Tibial artery (tissue), 4 donors: ENCODE measurements at places on chromosomes 7 and 10.

DNA sequence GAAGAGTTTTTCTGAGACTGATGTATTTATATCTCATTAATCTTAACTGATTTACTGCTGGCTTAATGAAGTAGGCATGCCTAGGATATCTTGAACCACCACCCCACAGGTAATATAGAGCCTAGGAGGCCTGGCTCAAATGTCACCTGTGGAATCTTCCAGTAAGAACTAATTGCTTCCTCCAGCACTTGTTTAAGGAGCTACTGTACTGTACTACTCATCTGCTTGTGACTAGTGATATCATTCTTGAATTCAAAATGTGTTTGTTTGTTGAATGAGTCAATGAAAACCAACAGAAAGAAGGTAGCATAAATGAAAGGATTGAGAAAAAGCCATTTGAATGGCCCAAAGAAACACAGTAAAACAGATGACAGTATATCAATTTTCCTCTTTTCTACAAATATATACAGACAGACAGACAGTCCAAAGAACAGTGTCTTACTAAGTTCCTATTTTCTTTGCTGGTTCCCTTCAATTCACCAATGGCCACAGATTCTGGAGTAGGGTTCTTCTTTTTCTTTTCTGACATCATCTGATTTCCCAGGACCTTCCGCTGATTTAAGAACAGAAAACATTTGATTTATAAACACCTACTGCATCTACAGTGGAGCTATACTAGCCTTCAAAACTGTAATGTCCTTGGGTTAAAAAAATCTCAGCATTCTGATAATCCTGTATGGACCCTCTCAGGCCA, 43.7 kb upstream of the SLIT1 start:
- no peak for DNase-seq

- peak; percentile 71 for DNase-seq
These were observed 29.8 kb downstream of the ADAP1 start for GRCh38 chr7:924541-925231.

GRCh38 chr10:79056361-79056735, 12.4 kb upstream of the ZMIZ1 start:
- DNase-seq = peak; percentile 47

DNA sequence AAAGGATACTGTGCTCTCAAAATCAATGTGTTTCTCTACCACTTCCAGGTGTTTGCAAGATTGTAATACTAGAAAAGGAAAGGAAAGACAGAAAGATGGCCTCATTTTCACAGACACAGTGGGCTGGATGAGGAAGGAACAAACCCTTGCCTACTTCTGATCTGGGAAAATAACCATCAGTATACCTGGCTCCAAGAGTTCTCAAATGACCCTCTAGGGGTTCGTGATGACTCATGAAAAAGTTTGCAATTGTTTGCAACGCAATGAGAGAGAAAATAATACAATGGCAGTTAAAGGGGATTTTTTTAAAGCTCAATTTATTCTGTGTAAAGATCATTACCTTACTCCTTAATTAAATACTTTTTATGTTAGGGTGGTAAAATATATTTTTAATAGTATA, 197.6 kb upstream of the INHBA start:
- DNase-seq = no peak

- DNase-seq = no peak
These were observed 308.1 kb downstream of the WDR37 start for GRCh38 chr10:1364151-1364910.

- no peak for DNase-seq
These were observed 5.3 kb downstream of the CLDN15 start for GRCh38 chr7:101232141-101232850.

GRCh38 chr10:59362144-59362958, at the start of gene FAM13C:
Gene FAM13C, minus strand, starts transcription at chr10:59362549. Its CDS starts 89 bp downstream, at chr10:59362460.
- peak; percentile 78 for DNase-seq

GRCh38 chr10:43706166-43706565, 57.5 kb upstream of the ZNF32 start:
- DNase-seq = no peak

GRCh38 chr7:1099154-1099542, 11.2 kb downstream of the GPER1 start:
- DNase-seq = no peak
